ENCODE measurements at places on chromosomes 1 and 21.

GRCh38 chr1:158527190-158527815 is 26.9 kb downstream of the OR6Y1 start:
- no peak for DNase-seq

GRCh38 chr1:32890516-32891240 is 4.4 kb downstream of the HPCA start:
- DNase-seq: no peak

DNA sequence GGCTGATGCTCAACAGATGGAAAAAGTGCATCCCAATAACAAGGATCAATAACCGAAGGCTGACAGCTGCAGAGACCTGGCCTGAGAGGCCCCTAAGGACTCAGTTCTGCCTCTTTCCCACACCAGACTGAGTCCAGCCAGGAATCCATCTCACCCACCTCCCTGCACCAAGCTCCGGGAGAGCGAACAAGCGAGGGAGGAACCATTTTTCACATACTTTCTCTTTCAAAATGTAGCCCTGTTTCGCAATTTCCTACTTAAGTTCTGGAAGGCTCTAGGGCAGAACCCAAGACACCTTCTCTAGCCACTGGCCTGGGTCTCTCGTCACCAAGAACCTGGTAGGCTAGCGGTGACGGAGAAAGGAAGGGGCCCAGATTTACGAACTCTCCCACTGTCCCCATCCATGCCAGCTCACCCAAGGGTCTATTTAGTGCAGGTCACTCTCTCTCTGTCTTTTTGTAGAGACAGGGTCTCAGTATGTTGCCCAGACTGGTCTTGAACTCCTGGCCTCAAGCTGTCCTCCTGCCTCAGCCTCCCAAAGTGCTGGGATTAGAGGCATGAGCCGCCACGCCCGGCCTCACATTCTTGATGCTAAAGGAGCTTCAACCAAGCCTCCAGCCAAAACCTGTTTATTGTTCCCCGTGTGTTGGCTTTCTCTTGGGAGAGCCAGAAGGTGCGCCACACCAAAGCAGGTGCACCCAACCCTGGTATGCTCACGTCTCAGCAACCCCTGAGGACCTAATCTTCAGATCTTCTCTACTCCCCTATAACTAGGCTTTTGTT is 10.9 kb upstream of the GNL2 start:
- DNase-seq: no peak

GRCh38 chr1:25099343-25099951 is 132.9 kb downstream of the SYF2 start:
- DNase-seq: no peak

- no peak for DNase-seq
Observed at GRCh38 chr1:193219391-193219790, 33.0 kb upstream of the B3GALT2 start.

DNA sequence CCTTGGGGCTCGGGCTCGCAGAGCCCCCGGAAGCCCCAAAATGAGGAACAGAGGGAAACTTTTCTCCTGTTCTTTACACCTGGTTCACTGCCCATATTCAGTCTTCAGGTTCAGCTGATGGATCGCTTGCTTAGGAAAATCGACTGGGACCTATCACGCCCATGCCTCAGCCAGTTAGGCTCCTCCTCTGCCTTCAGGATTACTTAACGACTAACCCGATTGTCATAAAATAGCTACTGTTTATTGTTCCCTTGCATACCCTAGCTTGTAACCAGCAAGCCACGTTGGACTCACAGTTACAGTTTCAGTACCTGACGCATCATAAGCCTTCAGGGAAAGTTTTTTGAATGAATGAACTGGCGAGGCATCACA is 692 bp downstream of the TARDBP start:
- no peak for DNase-seq

GRCh38 chr21:41439248-41439647 is 13.2 kb downstream of the MX1 start:
- DNase-seq: no peak

GRCh38 chr1:19762175-19762779 is 37.4 kb downstream of the TMCO4 start:
- no peak for DNase-seq

- no peak for DNase-seq
Observed at GRCh38 chr1:223763251-223763650, 50.9 kb downstream of the CAPN2 start.

GRCh38 chr1:4931486-4931885 is 277.1 kb downstream of the AJAP1 start:
- DNase-seq: no peak

DNA sequence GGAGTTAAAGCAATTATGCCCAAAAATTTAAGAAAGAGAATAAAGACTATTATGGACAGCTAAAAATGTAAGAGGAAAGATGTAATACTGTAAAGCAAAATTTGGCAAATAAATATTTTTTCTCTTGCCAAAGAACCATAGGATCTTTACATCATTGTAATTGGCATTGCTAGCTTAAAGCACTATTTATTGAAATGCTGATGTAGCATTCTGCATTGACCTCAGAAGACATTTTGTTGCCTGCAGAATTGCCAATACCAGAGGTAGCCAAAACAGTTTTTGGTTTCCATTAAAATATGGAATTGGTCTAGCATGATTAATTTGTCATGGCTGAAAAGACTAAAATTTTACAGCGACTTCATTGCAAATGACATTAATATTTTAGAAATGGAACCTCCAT is 191.5 kb upstream of the CHODL start:
- DNase-seq: no peak

GRCh38 chr1:34867415-34867814 is 7.9 kb upstream of the SMIM12 start:
- no peak for DNase-seq

DNA sequence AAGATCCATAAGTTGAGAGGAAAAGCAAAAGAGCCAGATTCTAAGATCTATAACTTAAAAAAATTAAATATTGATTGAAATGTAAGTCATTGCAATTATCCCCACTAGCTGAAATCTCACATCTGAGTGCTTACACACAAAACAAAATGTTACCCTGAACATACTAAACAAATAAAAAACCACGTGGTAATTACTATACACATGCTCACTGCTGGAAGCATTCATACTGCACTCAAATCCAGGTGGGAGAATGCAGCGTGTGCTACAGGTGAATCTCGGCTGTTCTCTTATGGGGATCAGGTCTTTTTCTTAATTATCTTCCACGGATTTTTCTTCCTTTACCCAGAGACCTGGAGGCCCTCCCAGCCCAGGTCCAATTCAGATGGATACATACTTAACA is 74.3 kb downstream of the SDC3 start:
- no peak for DNase-seq

DNA sequence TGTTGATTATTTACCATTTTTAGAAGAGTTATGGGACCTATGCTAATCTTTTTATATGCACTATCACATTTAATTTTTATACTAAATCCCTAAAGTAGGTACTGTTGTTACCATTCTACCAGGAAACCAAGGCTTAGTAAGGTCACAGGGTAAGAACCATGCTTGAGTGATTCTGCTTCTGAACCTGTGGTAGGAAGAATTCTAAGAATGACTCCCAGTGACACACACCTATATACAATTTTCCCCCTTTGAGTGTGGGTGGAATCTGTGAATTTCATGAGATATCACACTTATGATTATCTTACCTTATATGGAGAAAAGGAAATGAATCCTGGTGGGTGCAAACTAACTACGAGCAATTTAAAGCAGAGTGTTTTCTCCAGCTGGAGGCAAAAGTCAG is 391.0 kb downstream of the USH2A start:
- DNase-seq: no peak

DNA sequence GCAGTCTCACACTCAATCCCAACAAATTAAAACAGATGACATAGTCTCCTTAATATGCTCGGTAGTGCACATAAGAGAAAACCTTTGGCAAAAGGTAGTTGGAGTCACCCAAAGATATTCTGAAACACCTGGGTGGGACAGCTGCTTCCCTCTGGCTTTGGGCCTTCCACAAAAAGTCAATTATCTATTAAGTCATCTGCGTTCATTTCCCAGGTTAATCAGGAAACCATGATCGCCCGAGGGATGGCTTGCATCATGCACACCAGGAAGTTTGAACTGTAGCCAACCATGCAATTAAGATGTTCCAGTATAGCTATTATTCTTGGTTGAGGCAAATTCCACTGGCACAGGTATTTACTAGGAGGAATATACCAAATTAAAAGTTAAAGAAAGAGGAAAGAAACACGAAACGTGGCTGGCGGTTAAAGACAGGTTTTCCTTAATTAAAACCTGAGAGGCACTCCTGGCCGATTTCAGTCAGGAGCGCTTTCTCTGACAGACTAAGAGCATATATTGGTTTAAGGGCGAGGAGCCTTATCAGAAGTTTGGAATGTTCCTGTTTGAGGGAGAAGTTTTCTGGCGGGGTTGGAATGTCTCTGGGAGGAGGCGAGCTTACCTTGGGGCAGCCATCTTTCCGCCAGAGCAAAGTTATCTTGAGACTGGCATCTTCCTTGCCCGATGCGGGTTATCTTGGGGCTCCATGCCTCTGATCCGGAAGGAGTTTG is 19.9 kb downstream of the CLDN17 start:
- DNase-seq: no peak

DNA sequence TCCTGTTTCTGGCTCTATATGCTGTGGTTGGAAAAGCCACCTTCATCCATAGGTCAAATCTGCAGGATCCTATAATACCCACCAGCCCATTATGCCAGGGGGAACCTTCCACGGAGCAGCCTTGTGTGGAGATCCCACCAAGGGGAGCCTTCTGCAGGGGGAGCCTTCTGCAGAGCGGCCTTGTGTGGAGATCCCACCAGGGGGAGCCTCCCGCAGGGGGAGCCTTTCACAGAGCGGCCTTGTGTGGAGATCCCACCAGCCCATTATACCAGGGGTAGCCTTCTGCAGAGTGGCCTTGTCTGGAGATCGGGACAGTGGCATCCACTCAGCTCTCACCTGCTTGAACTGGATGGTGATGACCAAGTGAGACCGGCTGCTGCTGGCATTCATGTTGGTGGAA is 85.3 kb downstream of the SCCPDH start:
- no peak for DNase-seq

GRCh38 chr1:199946305-199947155 is 81.0 kb upstream of the NR5A2 start:
- DNase-seq: no peak

- DNase-seq: no peak
Observed at GRCh38 chr1:106960412-106960811, 96.1 kb upstream of the PRMT6 start.

GRCh38 chr1:82844447-82844846 is 1043.7 kb downstream of the ADGRL2 start:
- DNase-seq: no peak

- DNase-seq: no peak
Observed at GRCh38 chr1:173554089-173554488, 48.8 kb downstream of the SLC9C2 start.

Measured in T-helper 1 cell (primary cell).